ENCODE measurements at places on chromosomes 12 and 14.

GRCh38 chr14:72591391-72591790 is 302.5 kb downstream of the DPF3 start:
- no peak for DNase-seq

- no peak for DNase-seq
These were observed 51.7 kb downstream of the PPP1R12A start for GRCh38 chr12:79883216-79883615.

GRCh38 chr12:100165356-100165755 is 22.7 kb upstream of the BLTP3B start:
- DNase-seq: no peak

GRCh38 chr14:58215191-58215914 is 15.4 kb downstream of the ACTR10 start:
- DNase-seq: no peak

DNA sequence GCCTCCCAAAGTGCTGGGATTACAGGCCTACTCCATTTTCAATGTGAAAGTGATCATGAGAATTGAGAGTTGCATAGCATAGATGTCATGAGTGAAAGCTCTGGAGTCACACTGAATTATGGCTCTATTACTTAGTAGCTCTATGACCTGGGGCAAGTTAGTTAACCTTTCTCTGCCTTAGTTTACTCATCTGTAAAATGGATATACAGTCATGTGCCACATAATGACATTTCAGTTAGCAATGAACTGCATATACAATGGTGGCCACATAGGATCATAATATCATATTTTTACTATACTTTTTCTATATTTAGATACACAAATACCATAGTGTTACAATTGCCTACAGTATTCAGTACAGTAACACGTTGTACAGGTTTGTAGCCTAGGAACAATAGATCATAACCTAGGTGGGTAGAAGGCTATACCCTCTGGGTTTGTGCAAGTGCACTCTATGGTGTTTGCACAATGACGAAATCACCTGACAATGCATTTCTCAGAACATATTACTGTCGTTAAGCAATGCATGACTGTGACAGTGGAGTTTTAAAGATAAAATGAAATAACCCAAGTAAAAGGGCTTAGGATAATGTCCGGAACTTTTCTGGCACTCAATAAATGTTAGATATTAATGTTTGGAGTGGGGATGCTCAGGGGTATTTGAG is 53.1 kb downstream of the ZFYVE26 start:
- no peak for DNase-seq

DNA sequence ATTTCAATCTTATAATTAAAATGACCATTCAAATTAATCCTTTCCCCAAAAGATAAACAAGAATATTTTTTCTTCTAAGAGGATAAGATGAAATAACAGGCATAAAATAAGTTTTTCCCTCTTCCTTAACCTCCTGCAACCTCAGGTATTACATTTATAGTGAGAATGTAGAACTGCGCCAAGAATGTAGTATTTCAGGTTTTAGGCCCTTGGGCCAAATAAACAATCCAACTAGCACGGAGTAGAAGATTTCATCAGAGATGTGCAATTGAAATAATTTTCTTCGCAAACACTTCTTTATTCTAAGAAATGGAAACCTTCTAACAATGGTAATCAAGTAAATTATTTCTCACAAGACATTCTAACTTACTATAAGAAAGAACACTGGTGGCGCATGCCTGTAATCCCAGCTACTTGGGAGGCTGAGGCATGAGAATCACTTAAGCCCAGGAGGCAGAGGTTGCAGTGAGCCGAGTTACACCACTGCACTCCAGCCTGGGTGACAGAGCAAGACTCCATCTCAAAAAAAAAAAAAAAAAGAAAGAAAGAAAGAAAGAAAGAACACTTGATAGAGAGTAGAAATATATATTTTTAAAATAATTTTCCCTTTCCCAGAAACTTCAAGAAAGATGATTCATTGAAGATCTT is 100.8 kb downstream of the TAOK3 start:
- DNase-seq: no peak

DNA sequence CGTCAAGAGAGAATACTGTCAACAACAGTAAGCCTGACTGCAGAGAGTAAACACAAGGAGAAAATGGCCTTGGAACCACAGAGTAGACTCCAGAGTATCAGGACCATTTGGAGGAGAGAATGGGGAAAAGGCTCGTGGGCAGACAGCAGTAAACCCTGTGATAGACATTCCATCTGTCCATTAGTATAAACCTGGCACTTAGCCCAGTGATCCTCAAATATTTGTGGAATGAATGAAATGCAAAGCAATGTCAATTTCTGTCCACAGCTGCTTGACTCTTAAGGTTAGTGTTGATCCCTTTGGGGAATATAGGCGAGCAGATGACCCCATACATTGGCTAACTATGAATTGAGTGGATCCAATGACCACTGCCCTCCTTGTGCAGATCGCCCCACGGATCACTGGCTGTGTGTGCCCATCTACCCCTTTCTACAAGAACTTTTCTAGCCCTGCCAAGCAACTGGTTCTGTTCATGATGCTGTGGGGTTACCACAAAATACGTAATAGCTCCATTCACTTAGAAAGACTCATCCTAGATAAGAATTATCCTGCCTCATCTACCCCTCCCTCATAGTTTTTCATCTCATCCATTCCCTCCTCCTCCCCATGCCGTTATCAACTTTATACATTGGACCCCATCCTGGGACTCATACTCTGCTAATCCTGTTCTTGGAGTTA is 846.8 kb downstream of the NRXN3 start:
- no peak for DNase-seq

DNA sequence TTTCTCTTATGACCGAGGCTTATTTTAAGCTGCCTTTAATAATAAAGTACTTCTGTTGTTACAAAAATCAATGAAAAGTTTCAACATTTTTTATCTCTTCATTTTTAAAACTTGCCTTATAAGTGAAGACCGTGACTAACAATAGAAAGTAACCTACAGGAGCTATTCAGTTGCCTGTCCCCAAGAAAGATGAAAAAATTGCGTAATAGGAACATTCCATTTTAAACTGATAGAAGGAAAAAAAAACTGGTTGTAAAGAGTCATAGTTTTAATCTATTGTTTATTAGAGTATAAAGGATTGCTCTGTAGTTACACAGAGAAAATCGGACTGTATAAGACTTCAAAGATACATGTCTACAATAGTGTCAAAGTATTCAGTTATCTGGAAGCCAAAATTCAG is 83.3 kb downstream of the DAAM1 start:
- no peak for DNase-seq

GRCh38 chr12:65741656-65742017 is 82.6 kb upstream of the HMGA2 start:
- DNase-seq: no peak

DNA sequence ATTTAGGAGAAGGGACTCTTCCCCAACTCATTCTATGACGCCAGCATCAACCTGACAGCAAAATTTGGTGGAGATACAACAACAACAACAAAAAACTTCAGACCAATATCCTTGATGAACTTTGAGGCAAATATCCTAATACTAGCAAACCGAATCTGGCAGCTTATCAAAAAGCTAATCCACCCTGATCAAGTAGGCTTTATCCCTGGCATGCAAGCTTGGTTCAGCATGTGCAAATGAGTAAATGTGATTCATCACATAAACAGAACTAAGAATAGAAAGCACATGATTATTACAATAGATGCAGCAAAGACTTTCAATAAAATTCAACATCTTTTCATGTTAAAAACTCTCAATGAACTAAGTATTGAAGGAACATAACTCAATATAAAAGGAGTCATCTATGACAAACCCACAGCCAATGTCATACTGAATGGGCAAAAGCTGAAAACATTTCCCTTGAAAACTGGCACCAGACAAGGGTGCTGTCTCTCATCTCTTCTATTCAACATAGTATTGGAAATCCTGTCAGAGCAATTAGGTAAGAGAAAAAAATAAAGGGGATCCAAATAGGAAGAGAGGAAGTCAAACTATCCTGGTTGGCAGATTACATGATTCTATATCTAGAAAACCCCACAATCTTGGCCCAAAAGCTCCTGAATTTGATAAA is 233.3 kb downstream of the CCDC59 start:
- no peak for DNase-seq

DNA sequence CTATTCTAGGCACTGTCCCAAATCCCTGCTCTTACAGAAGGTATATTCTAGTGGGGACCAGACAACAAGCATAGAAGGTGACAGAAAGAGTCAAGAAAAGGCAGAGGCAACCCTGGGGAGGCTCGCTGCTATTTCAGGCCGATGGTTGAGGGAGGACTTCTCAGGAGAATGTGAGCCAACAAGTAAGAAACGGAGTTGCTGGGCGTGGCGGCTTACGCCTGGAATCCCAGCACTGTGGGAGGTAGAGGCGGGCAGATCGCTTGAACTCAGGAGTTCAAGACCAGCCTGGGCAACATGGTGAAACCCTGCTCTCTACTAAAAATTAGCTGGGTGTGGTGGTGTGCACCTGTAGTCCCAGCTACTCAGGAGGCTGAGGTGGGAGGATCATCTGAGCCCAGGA is 4.7 kb upstream of the GOLGA3 start:
- DNase-seq: no peak

DNA sequence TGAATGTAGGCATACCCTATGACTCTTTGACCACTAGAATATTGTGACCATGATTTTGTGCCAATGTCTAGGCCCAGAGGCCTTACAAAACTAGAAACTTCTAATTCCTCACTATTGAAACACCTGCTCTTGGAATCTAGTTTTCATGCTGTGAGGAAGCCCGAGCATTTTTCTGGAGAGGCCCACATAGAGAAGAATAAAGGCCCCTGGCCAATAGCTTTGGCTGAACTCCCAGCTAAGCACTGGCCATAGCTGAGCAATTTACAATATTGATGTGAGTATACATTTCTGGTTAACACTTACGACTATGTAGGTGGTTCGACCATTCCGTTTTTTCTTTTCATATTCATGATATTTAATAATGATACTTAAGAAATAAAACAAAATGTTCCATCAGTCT is 190.3 kb downstream of the KCNH5 start:
- no peak for DNase-seq

DNA sequence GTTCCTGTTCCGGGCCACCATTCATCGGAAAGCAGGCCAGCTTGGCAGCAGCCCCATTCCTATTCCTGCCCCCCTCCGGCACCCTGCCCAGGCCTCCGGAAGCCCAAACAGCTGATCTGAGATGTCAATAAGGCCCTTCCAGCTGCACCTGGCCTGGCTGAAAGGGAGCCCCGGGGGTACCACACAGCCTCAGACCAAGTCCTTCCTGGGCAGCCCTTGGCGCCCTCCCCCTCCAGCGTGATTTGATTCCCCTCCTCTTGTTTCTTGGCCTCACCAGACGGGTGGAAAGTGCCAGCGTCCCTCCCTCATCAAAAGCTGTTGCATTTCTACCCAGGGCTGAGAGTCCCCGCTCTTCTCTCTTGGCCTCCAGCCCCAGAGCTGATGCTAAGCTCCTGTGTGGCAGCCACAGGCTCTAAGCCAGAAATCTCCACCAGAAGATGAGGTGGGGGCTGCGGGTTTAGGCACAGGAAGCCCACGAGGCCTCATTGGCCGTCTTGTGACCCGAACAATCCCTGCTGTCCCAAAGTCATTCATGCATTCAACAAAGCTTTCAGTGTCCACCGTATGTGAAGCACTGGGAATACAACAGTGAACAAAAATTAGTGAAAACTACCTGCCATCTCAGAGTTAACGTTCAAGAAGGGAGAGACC is 215.4 kb downstream of the SLC41A2 start:
- no peak for DNase-seq

- DNase-seq: no peak
These were observed 9.7 kb upstream of the RIN3 start for GRCh38 chr14:92503756-92504491.

DNA sequence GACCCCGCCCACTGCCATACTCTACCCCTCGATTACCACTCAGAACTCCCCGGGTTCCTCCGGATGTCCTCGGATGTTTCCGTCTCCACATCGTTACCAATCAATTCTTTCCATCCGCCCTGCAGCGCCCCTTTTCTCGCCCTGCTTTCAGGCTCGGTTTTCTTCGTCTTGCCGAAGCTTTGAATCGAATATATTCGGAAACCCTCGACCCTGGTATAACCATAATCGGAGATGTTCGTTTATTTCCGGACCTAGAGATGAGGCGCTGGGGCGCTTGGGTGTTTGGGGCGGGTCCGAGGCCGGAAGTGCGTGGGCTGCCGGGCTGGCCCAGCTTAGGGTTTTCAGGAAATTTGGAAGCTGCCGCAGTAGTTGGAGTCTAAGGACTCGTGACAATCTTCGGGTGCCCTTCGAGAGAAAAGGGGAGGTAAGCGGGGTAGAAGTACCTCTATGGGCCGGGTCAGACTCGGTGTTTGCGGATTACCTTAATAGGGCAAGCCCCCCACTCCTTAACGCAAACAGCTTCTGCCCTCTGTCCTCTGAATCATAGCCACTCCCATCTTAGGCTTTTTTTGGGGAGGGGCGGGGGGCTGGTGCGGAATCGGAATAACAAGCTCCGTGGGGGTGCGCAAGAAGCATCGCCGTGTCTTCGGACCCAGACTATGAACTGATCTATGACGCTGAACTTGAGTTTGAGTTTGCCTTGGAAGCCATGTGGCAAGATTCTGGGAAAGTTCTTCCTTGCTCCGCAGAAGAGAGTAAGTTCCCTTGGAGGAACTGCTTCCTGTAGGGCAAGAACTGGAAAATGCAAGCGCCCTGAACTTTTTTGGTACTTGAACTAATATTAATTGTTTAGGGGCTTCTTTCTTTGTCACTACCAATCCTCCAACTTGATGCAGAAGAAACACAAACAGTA is at the start of gene C14orf119:
Gene C14orf119 (plus strand): TSS at position 310 of the 913 bp plus-strand sequence. CDS start 2,154 bp downstream, outside the sequence.
- no peak for DNase-seq

GRCh38 chr12:1234073-1234472 is 243.1 kb downstream of the ERC1 start:
- DNase-seq: no peak

DNA sequence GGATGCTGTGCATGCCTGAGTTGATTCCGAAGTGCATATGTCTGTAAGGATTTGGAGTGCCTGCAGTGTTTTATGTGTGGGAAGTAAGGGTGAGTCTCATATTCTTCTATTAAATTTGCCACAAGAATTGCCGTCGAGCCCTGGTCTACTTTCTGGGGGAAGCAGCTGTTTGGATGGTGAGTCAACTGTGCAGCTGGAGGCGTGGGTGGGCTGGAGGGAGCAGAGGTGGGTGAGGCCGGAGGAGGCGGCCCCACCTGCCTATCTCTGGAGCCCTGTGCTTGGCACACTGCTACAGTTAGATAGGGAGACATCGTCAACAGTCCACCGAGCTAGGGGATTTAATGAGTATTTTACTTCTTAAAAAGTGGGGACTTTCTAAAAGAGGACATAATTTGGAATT is 9.7 kb downstream of the GLRX5 start:
- DNase-seq: no peak

- DNase-seq: no peak
These were observed 207.9 kb upstream of the BCL2L14 start for GRCh38 chr12:11862798-11863197.

Data from stimulated activated CD4-positive, alpha-beta T cell treated with anti-CD3 and anti-CD28 coated beads, Interleukin-4, amount 100 ng/mL, for 4 hours (primary cell).